ENCODE measurements at places on chromosomes 1 and 21.
A peak's percentile ranks its signal among the peaks of the same experiment; 100 is the strongest.

DNA sequence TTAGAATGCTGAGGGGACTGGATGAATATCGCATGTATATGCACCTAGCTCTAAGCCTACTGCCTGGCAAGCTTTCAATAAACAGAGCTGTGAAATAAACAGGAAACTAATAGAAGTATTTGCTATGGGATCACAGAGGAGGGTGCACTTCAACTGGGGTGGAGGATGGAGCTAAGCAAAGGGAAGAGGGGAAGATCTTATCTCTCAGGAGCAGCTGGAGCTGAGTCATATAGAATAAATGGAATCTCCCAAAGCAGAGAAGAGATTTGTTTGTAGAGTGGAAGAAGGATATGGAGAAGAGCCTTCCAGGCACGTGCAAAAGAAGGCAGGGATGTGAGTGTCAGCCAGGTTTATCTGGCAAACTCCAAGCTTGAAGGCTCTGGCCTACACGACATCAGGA is 17.0 kb upstream of the KCNA10 start:
- DNase-seq, result no peak

GRCh38 chr1:161335796-161336195 is 21.6 kb downstream of the SDHC start:
- DNase-seq, result no peak

GRCh38 chr1:203135636-203136305 is 8.2 kb downstream of the ADORA1 start:
- DNase-seq, result peak; percentile 32

GRCh38 chr1:188427642-188428041 is 1598.9 kb downstream of the PLA2G4A start:
- DNase-seq, result no peak

GRCh38 chr1:241171991-241172390 is 185.0 kb downstream of the RGS7 start:
- DNase-seq, result no peak

- no peak for DNase-seq
Measured at GRCh38 chr1:8903908-8904650, 25.6 kb upstream of the ENO1 start.

- no peak for DNase-seq
Measured at GRCh38 chr1:238242181-238242580, 351.5 kb upstream of the ZP4 start.

DNA sequence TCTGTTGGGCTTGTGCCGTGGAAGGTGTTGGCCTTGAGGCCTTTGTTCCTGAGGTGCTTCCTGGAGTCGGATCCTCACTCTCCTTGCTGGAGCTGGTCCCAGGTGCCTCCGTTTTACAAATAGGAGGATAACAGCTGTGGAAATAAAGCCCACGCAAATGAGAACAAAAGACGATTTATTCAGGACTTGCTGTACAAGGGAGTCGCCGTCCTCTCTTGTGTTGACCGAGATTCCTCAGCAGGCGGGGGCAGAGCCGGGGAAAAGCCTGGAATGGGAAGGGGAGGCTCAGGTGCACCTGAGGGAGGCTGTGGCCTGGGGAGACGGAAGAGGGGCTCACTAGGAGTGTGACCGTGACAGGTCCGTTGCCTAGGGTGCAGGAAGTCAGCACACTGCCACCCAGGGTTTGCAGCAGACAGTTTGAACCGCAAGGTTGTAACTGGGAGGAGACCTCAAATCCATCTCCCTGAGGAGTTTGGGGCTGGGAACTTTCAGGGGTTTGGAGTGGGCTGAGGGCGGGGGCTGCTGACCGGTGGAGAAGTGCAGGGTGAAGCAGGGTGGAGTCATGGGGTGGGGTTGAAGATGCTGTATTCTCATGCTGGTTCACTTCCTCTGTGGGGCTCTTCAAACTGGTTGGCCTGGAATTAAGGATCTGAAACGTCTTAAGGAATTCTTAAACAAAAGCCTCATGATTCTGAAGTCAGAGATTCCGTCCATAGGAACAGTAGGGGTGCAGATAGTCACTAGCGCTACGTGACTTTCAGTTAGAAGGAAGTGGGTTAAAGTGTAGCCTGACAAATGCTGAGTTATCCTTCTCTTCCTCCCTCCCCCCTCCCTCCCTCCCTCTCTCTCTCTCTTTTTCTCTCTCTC is 2.6 kb upstream of the CSTB start:
- DNase-seq, result no peak

DNA sequence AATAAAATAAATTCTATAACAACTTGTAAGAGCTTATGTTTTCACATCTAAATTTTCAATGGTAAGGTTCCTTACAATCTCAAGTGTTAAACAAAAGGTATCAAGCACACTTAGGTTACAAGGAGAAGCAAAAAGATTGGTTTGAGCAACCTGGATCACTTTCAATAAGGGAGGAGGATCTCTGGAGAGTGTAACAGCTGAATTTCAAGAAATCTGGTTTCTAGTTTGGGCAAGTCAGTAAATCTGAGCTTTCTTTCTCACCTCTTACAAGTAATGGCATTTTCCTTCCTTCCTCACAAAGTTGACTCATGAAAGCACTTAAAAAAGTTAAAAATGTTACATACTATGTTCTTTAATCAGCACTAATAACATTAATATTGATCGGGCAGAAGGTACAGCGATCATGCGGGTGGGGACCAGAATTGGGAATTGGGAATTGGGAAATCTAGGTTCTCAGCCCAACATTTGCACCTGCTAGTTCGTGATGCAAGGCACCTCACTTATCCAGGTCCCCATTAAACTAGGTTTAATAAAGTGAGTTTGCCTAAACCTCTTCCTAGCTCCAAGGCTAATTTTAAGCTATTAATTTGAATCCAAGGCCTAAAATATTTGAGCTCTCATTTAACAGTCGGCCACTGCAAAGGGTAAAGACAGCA is 3.1 kb downstream of the NUCKS1 start:
- no peak for DNase-seq
